ENCODE measurements at places on chromosomes 5 and 9. TPM values are rescaled to one million over a fixed set of nuclear protein-coding genes. Genes with fewer than 3 reads are reported as not detected.

GRCh38 chr5:56262279-56262678 is 29.1 kb upstream of the ANKRD55 start:
- no peaks in the 10 kb centered on the region for H3K36me3 ChIP-seq
- no peak overlapping the region for H3K4me3 ChIP-seq
- H3K27me3 ChIP-seq, result peaks cover 1% of the 10 kb centered on the region
- H3K27ac ChIP-seq, result no peak overlapping the region
- H3K4me1 ChIP-seq, result no peaks in the 10 kb centered on the region

Gene ACER2
- total RNA-seq, result 1.8 TPM

DNA sequence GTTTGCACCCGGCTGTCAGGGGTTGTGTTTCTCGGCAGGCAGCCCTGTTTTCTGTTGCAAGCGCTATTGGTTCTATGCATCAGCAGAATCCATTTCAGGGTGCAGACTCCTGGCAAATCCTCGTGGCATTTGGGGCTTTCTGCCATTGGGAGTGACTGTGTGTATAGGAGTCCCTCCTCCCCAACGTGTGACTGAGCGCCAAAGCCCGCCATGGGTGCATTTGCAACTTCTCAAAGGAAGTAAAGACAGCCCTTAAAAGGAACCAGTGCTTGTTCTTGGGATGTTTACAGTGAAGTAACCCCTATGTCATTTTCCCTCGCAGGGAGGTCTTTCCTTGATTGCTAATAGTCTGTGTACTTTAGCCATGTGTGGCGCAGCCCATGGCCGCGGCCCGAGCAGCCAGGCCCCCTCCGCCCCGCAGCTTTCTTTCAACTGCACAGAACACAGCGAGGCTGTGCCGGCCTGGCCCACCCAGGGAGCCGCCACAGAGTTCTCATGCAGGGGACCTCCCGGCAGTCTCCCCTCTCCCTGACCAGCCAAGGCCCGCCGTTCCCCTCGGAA is 175.6 kb downstream of the HSD17B3 start:
- DNase-seq, result no peak
- peaks cover 2% of the 10 kb centered on the region for H3K27me3 ChIP-seq
- H3K27ac ChIP-seq, result no peak overlapping the region
- no peak overlapping the region for H3K4me3 ChIP-seq

Gene CCNI2
- total RNA-seq, result 4.2 TPM

DNA sequence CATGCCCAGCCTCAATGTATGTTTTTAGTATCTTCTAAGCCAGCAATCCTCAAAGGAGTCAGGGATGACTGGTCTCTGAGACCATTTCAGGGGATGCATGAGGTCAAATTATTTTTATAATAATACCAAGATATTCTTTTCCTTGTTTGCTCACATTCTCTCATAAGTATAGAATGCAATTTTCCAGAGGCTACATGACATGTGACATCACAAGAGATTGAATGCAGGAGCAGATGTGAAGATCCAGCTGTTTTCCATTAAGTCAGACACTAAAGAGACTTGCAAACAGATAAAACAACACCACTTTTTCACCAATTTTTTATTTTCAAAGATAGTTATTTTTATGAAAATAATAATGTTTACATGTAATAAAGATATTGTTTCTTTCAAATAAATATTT is 22.0 kb upstream of the FREM1 start:
- no peaks in the 10 kb centered on the region for H3K36me3 ChIP-seq
- DNase-seq, result no peak
- no peaks in the 10 kb centered on the region for H3K4me1 ChIP-seq
- no peak overlapping the region for H3K27ac ChIP-seq
- H3K27me3 ChIP-seq, result peaks cover 2% of the 10 kb centered on the region

- H3K4me3 ChIP-seq, result no peak overlapping the region
- H3K27ac ChIP-seq, result no peak overlapping the region
- no peaks in the 10 kb centered on the region for H3K36me3 ChIP-seq
- H3K4me1 ChIP-seq, result no peaks in the 10 kb centered on the region
- DNase-seq, result no peak
These were observed 592.9 kb downstream of the ZNF608 start for GRCh38 chr5:124153588-124153987.

GRCh38 chr5:132250547-132250946 is 6.9 kb upstream of the PDLIM4 start:
- no peaks in the 10 kb centered on the region for H3K4me1 ChIP-seq
- no peak for DNase-seq
- no peak overlapping the region for H3K27ac ChIP-seq
- H3K36me3 ChIP-seq, result no peaks in the 10 kb centered on the region

GRCh38 chr5:83662558-83662957 is 58.1 kb downstream of the HAPLN1 start:
- H3K4me3 ChIP-seq, result no peak overlapping the region
- no peaks in the 10 kb centered on the region for H3K36me3 ChIP-seq
- no peaks in the 10 kb centered on the region for H3K27me3 ChIP-seq
- no peak overlapping the region for H3K27ac ChIP-seq
- no peaks in the 10 kb centered on the region for H3K4me1 ChIP-seq
- DNase-seq, result no peak

- DNase-seq, result no peak
- no peaks in the 10 kb centered on the region for H3K36me3 ChIP-seq
- no peaks in the 10 kb centered on the region for H3K27me3 ChIP-seq
- H3K27ac ChIP-seq, result no peak overlapping the region
- no peak overlapping the region for H3K4me3 ChIP-seq
These were observed 92.9 kb upstream of the MAST4 start for GRCh38 chr5:66503203-66503789.

- no peak overlapping the region for H3K4me3 ChIP-seq
- H3K27me3 ChIP-seq, result no peaks in the 10 kb centered on the region
- H3K36me3 ChIP-seq, result no peaks in the 10 kb centered on the region
- no peak for DNase-seq
- no peaks in the 10 kb centered on the region for H3K4me1 ChIP-seq
- no peak overlapping the region for H3K27ac ChIP-seq
These were observed 65.9 kb downstream of the COL23A1 start for GRCh38 chr5:178524093-178524882.

GRCh38 chr9:90641086-90641485 is 1.5 kb downstream of the DIRAS2 start:
- H3K36me3 ChIP-seq, result no peaks in the 10 kb centered on the region
- H3K27me3 ChIP-seq, result peaks cover 32% of the 10 kb centered on the region
- DNase-seq, result no peak
- no peak overlapping the region for H3K27ac ChIP-seq

DNA sequence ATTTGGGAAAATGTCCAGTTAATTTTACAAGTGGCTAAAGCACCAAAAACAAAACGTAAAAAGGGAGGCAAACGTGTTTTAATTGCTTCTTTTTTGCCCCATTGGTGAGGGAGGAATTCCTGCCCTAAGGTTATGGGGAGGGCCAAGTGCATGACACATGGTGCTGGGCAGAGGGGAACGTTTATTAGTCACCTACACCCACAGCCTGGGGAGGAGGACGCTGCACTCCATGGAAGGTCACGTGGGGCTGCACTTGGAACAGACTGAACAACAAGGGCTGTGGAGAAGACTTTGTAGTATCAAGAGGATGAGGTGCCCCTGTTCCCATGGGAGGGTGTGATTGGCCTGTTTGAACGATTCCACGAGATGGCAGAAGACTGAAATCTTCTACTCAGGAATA is 13.7 kb upstream of the ADAMTS16 start:
- H3K27me3 ChIP-seq, result peaks cover 2% of the 10 kb centered on the region
- H3K36me3 ChIP-seq, result no peaks in the 10 kb centered on the region
- H3K4me3 ChIP-seq, result no peak overlapping the region
- DNase-seq, result no peak
- no peak overlapping the region for H3K27ac ChIP-seq

DNA sequence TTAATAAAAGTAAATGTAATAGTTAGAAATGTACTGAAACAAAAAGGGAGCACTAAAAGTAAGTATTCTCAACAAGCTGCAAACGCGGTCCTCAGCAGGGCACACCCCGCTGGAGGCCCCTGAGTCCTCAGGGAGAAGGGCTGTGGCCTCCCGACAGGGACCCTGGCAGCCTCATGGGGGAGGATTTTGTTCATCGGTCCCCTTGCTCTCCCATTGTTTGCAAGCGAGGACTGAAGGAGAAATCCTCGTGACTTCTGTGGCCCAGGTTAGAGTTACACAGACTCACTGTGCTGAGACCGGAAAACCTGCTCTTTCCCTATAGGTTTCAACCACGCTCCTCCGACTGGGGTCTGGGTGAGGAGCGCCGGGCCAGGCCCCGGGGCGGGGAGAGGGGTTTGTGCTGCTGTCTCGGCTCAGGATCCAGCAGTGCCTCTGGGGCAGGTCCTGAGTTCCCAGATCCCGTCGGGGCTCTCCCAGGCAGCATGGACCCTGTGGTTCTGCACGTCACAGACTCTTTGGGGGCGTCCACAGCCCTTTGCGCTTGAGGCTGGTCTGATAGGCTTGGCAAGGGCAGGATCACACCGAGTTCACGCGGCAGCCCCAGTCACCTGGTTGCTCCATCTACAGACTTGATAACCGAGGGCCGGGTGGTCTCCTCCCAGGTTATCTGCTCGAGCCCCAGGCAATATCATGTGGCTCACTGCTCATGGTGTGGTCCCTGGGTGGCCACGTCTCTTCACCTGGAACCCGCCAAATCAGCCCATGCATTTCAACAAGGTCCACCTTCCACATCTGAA is 38.8 kb downstream of the MRPL36 start:
- H3K4me3 ChIP-seq, result no peak overlapping the region
- DNase-seq, result peak; percentile 7
- no peaks in the 10 kb centered on the region for H3K4me1 ChIP-seq

GRCh38 chr5:122341087-122341486 is 29.1 kb downstream of the SNCAIP start:
- H3K4me3 ChIP-seq, result no peak overlapping the region
- no peak overlapping the region for H3K27ac ChIP-seq
- no peaks in the 10 kb centered on the region for H3K4me1 ChIP-seq
- DNase-seq, result no peak
- H3K27me3 ChIP-seq, result peaks cover 3% of the 10 kb centered on the region
- no peaks in the 10 kb centered on the region for H3K36me3 ChIP-seq

GRCh38 chr9:121815084-121815483 is 163.7 kb downstream of the DAB2IP start:
- H3K36me3 ChIP-seq, result no peaks in the 10 kb centered on the region
- no peak overlapping the region for H3K4me3 ChIP-seq
- H3K27me3 ChIP-seq, result no peaks in the 10 kb centered on the region
- H3K27ac ChIP-seq, result no peak overlapping the region

Gene IQGAP2
- total RNA-seq, result 92.7 TPM

GRCh38 chr5:181008136-181008535 is 19.5 kb downstream of the BTNL3 start:
- H3K27ac ChIP-seq, result no peak overlapping the region
- no peak for DNase-seq
- no peaks in the 10 kb centered on the region for H3K36me3 ChIP-seq
- no peaks in the 10 kb centered on the region for H3K4me1 ChIP-seq
- H3K27me3 ChIP-seq, result peaks cover 11% of the 10 kb centered on the region
- no peak overlapping the region for H3K4me3 ChIP-seq
